ENCODE measurements at places on chromosomes 1 and 21.
A peak's percentile ranks its signal among the peaks of the same experiment; 100 is the strongest.

- DNase-seq, result no peak
Observed at GRCh38 chr1:178528228-178528952, 15.5 kb downstream of the TEX35 start.

GRCh38 chr1:205447457-205448341, 8.1 kb downstream of the BLACAT1 start:
- peak; percentile 18 for DNase-seq

DNA sequence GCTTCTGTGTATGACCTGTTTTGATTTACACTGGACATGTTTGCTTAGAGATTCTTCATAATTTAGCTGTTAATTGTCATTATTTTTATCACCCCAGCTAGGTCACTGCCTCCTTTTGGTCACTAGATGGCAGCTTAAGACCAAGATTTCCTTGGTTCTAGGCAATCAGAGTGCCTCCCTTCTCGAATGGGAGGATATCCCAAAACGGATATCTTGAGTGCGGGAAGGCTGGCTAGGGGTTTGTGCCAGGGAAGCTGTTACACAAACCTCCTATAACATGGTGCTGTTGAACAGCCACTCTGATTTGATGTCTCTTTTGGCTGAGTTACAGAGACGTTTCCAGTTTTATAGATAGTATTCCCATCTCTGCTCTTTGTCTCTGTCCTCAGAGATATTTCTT, 283.5 kb downstream of the S1PR1 start:
- peak; percentile 57 for DNase-seq

DNA sequence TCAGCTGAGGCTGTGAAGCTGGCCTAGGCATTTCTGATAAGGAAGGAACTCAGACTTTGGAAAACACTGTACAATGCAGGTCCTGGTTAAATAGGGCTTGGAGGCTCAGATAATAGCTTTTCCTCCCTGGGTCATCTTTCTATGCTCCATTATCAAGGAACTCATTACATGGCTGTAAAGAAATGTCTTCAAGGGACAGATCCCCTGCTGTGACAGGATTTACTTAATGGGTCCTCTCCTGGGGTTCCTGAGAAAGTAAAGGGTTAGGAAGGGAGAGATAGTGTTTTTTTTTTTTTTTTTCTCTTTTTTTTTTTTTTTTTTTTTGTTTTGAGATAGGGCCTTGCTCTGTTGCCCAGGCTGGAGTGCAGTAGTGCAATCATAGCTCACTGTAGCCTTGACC, 14.1 kb upstream of the SVBP start:
- no peak for DNase-seq

DNA sequence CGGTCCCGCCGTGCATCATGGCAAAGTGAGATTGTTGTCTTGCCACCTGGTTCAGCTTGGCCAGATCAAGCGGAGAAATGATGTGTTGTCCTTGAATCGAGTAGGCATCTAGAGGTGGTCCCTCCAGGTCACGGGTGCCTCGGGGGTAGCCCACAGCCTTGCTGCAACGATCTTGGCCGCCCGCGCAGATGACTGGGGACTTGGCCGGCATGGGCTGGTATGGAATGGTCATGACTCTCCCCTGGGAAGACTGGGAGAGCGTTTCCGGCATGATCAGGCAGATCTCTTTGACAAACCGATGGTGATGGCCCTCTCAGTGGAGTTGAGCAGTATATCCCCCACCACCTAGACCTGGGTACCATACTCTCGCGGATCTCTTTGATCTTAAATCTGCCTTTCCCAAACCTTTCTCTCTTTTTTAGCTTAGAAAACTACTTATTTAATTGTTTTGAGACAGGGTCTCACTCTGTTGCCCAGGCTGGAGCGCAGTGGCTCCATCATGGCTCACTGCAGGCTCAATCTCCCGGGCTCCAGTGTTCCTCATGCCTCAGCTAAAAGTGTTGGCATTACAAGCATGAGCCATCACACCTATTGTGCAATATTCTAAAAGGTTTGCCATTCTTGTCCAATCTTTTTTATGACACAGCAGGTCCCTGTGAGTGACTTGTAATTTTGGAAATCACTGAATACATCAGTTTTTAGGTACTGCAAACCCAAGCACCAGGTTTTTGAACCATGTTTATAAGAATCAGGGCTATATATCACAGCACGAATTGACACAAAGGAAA, 9.4 kb upstream of the ELAPOR1 start:
- peak; percentile 33 for DNase-seq

- DNase-seq, result peak; percentile 41
Observed at GRCh38 chr1:2530513-2531361, 674 bp upstream of the HES5 start.

DNA sequence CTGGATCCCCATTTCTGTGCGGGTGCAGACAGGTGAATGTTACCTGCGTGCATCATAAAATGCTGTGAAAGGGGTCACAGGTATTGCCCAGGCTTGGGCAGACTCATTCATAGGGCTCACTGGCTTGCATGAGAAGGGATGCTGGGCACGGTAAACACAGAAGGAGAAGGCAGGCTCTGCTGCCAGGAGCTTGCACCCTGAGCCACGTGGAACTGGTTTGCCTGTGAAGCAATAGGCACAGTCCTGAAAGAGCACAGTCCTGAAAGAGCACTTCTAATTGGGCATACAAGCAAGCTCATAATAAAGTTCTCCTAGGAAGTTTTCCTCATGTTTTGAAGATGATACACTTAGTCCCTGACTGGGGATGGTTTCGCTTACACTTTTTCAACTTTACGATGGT, 40.9 kb downstream of the GALNT2 start:
- no peak for DNase-seq

DNA sequence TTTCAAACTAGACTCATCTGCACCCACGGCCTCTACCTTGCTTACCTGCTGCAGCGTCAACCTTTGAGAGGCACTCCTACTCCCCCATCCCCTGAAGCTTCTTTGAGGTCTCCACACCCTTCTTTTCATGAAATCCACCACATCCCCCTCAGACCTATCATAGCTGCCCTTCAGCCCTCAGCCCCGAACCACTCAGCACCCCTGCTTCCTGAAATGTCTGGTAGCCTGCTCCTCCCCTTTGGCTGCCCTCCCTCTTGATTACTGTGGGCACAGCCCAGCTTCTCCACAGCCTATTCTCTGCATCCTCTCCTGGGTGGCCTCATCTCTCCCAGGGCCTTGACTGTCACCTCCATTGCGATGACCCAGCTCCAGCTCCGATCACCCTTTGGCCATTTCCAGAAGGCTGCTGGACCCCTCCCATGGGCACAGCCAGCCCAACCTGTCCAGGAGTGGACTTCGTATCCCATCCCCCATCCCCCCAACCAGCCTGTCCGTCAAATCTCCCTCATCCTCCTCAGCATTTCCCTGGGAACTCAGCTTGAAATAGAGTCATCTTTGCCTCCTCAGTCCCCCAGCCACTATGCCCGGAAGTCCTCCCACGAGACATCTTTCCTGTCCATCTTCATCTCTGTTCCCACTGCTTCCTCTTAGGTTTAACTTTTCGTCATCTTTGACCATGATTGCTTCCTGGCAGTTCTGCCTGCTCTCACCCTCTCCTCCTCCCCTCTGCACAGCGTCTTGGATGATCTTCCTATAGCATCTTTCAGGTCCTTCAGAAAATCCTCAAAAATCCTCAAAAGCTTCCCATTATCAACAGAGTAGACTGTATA, 6.1 kb upstream of the ADORA1 start:
- no peak for DNase-seq

DNA sequence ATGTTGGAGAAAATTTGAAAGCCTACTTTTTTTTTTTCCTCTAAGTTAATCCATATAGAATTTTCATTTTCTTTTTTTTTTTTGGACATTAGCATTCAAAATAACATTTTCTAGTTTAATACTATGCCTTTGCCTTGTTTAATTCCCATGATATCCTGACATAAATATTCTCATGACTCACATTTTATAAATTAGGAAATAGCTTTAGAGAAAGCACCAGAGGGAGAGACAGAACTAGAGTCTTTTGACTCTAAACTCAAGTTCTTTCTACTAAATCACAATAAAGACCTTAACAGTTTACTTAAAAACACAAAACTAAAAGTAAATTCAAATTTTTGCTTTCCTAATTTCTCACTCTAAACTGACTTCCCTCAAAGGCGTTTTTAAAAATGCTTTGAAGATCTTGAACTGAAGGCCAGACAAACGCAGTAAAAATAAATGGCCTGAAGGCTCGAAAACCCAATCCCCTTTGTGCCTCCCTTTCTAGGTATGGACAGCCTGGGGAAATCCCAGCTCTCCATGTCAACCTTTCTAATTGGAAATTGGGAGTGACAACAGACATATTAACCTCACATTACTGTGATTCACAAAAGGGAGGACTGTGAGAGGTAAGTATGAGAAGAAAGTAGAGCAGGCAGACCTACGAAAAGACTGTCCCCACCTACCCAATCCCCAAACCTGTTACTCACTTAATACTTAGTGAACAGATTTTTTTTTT, 104.6 kb downstream of the ENAH start:
- peak; percentile 40 for DNase-seq

- DNase-seq, result no peak
Observed at GRCh38 chr1:182309631-182310351, 81.8 kb downstream of the GLUL start.

- no peak for DNase-seq
Observed at GRCh38 chr1:9107136-9107535, 21.8 kb downstream of the GPR157 start.

DNA sequence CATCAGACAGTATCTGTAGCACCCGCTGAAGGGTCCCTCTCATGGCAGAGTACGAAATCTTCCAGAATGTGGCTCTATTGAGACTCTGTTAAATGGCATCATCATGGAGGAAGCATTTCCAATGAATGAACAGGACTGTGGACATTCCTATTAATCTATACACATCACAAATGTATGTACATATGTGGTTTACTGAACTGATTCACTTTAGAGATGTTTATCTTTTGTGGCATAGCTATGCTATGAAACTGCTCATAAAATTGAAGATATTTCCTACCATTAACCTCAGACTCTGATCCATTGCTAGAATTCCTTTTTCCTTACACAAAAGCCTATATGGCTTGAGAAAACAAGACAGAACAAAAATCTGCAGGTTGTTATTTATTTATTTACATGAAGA, 259.6 kb upstream of the RRP15 start:
- peak; percentile 48 for DNase-seq

GRCh38 chr1:170791941-170792340, 128.0 kb downstream of the PRRX1 start:
- DNase-seq, result peak; percentile 69

DNA sequence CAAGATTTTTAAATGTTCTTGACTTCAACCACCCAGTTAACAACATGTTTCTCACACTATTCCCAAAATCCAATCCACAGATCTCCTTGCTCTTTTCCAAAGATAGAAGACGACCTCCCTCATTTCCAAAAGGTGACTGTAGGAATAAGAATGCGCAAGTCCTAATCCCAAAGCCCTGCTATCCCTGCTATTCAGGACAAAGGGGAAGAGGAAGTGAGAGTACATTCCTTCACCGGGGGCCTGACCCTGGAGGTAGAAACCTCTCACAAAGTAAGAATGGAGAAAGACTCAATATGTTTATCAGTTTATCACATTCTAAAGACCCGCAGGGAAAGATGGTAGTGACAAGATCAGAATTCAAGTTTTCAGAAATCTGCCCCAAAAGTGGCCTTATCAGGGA, 55.7 kb downstream of the PLEKHA6 start:
- peak; percentile 60 for DNase-seq

DNA sequence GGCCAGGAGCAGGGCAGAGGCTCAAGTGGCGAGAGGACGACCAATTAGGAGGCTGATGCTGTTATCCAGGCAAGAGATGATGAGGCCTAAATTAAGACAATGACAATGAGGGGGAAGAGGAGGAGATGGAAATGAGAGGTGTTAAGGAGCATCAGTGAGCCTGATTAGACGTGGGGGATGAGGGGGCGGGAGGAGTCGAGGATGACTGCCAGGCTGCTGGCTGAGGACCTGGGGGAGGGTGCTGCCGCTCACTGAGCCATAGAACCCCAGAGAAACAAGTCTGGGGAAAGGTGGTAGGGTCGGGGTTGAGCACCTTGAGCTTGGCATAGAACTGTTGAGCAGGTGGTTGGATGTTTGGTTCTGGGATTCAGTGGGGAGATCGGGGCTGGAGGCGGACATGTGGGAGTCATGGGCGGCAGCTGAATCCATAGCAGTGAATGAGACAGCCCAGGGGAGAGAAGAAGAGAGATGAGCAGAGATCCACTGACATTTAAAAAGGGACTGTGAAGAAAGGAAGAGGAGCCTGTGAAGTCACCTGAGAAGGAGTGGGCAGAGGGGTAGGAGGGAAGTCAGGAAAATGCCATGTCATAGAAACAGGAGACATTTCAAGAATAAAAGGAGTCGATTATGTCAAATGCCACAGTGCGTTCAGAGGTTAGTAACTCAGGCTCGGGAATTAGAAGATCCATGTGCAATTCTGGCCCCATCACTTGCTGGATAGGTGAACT, 28.5 kb downstream of the DLGAP3 start:
- no peak for DNase-seq

DNA sequence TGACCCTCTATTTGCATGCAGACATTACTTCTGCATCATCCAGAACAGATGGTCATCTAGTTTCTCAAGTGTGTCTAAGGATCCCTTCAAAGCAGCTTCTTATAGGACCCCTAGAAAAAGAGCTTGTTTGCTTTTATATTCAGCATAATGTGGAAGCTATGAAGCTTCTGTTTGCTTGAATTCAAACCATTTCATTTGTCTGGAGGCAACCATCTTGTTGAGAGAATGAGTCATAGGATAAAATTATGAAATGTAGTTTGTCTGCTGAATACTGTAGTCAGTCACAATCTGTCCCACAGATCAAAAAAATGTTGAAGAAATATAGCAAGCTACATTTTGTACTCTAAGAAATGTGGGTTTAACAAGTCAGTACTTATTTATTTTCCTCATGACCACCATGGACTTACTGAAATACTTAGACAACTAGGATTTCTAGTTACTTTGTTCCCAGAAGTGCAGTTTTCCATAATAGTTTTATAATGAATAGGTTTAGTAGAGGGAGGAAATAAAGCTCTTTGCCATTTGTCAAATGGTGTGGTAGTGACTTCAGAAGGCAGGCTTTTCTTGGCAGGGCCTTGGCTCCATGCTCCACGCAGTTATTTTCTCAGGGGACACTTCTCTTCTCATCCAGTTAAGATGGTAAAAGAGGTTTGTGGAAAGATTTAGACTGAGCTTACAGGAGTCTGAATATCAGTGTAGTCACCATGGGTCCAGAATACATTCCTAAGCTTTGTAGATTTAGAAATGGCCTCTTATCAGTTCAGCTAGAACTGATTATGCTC, 74.8 kb upstream of the DEPDC1 start:
- no peak for DNase-seq

DNA sequence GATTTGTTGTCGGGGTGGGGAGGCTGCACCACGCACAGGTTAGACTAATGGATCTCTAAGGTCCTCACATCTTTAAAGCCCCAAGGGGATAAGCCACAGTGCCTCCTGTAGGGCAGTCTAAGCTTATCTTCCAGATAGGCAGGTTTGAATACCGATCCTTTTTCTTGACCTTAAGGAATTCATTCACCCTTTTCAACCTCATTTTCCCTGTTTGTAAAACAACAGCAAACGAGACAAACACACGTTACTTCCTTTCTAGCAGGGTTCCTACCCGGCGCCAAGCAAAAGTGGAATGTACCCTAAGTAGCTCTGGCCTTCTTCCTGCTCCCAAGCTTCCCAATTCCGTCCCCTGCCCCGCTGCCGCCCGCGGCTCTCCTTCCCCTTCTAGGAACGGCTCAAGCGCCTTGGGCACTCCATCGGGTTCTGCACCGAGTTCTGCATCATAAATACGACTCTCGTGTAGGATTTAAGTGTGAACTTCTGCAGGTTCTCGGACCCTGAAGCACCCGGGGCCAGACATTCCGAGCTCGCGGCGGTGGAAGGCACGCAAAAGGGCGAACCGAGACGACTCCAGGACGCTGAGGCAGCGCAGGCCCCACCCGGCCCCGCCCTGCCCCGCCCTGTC, 548 bp upstream of the CDC20 start:
- DNase-seq, result peak; percentile 58
